Neuronal stem cell (in vitro differentiated cells): ENCODE measurements at places on chromosomes 12 and 14.

DNA sequence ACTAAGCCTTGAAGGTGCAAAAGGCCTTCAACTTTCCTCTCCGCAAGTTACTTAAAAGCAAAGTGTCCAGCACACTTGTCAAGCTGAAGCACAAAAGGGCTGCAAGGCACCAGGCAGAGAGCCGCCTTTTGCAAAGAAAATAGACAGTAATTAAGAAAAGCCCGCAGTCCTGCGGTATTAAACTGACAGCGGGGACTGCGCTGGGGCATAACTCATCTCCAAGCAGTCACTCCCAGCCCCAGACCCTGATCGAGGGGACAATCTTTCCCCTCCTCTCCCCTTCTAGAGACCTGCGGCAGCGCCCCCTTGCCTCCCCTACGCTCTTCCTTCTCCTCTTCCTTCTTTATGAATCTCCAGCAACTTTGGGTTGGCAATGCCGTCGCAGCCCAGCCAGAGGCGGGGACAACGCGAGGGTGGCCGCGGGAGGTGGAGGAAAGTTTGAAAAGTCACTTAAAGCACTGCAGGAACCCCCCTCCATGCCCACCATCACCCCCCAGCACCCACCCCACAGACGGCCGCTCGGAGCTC, 200.9 kb upstream of the CAND1 start:
- DNase-seq, result peak; percentile 42

- DNase-seq, result no peak
These were observed 60.2 kb downstream of the STAB2 start for GRCh38 chr12:103647267-103647666.

DNA sequence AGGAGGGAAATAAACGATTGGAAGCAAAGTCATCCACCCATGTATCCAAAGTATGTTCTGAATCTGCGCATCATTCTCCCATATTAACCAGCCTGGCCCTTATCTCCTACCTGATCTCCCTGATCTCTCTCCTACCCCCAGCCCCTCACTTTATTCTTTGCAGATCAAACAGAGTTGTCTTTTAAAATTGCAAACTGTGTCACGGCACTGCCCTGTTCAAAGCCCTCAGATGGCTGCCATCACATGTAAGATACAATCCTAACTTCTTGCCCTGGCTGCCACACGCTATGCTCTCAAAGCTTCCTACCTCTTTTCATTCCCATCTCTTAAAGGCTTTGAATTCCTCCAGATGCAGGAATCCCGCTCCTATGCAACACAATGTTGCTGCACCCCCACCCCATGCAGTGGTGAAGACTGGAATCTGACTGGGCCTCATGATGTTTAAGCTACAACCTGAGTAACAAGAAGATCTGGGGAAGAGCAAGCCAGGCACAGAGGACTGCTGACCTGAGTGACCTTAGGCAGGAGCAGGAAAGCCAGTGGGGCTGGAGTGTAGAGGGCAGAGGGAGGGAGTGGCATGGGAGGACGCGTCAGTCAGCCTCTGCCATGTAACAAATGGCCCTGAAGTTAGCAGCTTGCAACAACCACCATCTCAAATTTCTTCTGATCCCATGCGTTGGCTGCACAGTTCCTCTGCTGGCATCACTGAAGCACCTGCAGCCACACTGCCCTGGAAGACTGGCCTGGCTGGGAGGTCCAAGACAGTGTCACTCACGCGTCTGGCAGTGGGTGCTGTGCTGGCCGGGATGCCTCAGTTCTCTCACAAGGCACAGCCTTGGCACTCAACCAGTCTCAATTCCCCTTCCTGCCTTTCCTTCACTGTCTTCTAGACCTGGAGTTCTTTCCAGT, 382.8 kb downstream of the BCL11B start:
- no peak for DNase-seq

- DNase-seq, result no peak
These were observed 2.2 kb downstream of the ZC3H10 start for GRCh38 chr12:56120158-56120846.

DNA sequence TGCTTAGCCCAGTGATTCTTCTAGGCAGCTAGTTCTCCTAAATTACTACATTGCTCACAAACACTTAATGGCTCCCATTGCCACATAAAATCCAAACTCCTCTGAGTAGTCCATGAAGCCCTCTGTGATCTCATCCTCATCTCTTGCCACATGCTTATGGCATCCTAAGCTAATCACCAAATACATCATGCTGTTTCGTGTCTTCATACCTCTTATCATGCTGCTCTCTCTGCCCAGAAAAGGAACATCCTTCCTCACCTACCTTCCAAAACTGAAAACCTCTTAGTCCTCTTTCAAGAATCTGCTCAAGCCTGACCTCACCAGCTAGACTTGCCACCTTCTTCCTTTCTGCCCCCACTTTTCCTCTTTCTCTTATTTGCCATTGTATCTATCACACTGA, 108.5 kb downstream of the DUSP6 start:
- no peak for DNase-seq

GRCh38 chr12:90854136-90854689, 100.8 kb downstream of the CCER1 start:
- peak; percentile 23 for DNase-seq
